CMK (cell line): ENCODE measurements at places on chromosomes 1 and 21.

DNA sequence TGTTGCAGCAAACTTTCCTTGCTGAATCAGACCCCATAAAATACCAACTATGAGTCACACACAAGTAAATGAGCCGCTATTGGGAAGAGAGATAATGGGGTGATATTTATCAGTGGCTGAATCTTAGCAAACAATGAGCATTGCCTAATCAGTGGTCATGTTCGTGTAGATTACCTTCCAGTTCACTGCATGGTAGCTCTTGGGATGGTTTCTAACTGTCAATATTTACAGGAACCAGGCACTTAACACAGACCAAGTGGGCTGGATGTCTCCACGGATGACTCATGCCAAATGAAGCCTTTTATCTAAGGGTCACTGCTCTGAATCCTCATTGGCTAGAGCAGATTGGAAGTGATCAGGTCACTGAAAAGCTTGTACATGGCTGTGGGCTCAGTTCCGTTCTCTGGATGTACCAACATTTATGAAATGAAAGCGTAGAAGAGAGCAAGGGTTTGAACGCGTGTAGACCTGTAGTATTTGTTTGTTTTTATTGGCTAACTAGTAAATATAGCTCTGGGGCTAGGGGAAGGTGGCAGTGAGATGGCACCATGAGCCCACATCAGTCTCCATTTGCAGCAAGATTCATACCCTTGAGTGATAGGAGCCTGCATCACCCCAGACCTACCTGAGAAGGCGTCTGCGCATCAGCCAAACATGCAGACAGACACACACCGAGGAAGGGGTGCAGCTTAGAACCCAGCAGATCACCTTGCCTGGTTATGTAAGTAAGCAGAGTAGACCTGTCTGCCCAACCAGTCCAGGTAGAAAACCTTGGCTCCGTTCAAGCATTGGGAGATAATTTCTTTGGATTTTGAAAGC lies 153.3 kb downstream of the TOMM20 start:
- DNase-seq = no peak

GRCh38 chr1:96309783-96310182 lies 411.8 kb upstream of the PTBP2 start:
- no peak for DNase-seq

DNA sequence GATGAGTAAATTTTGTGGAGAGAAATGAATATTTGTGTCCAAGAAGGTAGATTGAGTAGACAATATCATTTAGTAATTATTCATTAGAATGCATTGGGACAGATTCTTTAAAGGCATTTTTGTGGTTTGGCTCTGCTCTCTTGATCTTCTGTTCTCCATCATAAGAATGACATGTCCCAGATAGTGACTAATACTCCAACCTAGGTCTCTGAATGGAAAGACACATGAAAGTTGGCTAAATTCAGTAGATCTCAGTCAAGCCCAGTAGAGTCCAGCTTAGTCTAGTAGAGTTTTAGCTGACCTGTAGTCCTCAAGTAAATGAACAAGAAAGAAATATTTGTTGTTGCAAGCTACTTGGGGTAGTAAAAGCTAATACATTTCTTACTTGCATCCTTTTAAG lies 61.8 kb upstream of the DNAH14 start:
- no peak for DNase-seq

- no peak for DNase-seq
Measured at GRCh38 chr1:52139817-52140540, 1.9 kb upstream of the ZFYVE9 start.

DNA sequence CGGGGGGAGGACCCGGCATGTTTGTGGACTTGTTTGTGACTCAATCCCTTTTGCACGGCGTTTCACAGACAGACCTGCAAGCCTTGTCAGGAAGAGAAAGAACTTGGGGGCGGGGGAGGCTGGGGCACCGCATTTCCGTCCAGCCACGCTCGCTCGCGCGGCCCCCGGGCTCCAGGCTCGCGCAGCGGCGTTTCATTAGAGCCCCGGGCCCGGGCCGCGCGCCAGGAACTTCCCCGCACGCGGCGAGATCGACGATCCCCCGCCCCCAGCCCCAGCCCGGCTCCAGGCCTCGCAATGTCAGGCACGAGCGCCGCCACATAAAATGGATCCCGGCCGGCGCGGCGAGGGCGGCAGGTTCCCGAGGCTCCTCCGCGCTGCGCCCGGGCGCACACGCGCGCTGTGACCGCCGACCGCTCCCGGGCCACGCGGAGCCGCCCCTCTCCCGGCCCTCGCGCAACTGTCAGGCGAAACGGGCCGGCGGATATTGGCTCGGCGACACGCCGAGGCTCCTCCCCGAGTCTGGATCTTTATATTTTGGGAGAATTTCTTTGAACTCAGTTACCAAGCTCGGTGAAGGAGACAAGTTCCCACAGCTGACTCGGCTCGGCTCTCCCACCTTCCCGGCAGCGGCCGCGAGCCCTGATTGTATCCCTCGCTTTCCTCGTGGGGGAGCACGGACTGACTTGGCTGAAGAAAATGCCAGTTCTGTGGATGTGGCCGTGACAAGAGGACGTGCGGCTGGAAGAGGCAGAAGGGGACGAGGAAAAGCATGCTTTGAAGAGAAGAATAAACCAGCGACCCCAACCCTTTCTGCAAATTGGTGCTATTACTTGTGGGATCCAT lies at the start of gene KIF26B:
Gene KIF26B, plus strand, starts transcription at position 557 of the 843 bp plus-strand sequence. CDS start 440 bp downstream, outside the sequence.
- DNase-seq = no peak

GRCh38 chr21:41956926-41957729 lies 3.3 kb upstream of the C2CD2 start:
- DNase-seq = no peak

GRCh38 chr1:214234635-214235025 lies 46.3 kb upstream of the SMYD2 start:
- no peak for DNase-seq

- DNase-seq = no peak
Measured at GRCh38 chr1:90340606-90341005, 345.7 kb downstream of the ZNF326 start.

GRCh38 chr1:227416156-227416830 lies 98.0 kb upstream of the CDC42BPA start:
- DNase-seq = no peak

GRCh38 chr21:34822942-34823341 lies 154.1 kb downstream of the CLIC6 start:
- no peak for DNase-seq

DNA sequence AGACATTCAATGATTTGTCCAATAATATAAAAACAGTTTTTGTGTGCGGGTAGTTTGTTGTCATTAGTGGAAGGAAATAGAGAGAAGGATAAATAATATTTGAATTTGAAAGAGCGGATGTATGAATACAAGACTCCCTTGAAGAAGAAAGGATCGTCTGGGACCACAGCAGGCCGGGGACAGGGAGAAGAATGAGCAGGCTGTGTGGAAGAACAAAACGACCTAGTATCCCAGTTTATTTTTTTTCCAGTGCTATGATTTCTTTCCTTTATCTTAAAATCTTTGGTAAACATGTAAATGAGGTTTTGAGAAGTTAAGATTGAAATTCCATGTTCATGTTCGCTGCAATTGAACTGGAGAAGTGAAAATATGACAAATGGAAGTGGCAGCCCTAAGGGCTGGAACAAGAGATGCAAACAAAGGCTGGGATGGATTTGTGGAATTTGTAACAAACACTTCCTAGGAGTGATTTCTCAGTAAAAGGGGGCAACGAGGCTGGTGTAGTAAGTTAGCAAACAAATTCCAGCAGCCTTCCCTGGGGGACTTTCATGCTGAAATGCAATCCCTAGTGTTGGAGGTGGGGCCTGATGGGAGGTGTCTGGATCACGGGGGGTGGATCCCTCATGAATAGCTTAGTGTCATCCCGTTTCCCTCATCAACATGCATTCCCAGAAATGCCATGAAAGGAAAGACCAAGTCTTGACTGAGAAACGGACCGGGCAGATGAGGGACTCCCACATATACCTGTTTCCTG lies 10.2 kb upstream of the IFI16 start:
- no peak for DNase-seq

GRCh38 chr1:200207711-200208126 lies 180.2 kb downstream of the NR5A2 start:
- DNase-seq = no peak

- DNase-seq = no peak
Measured at GRCh38 chr1:22168412-22168973, 25.6 kb upstream of the WNT4 start.

GRCh38 chr1:89715677-89716076 lies 82.8 kb downstream of the LRRC8C start:
- DNase-seq = no peak

- DNase-seq = no peak
Measured at GRCh38 chr1:200153277-200154055, 126.0 kb downstream of the NR5A2 start.

DNA sequence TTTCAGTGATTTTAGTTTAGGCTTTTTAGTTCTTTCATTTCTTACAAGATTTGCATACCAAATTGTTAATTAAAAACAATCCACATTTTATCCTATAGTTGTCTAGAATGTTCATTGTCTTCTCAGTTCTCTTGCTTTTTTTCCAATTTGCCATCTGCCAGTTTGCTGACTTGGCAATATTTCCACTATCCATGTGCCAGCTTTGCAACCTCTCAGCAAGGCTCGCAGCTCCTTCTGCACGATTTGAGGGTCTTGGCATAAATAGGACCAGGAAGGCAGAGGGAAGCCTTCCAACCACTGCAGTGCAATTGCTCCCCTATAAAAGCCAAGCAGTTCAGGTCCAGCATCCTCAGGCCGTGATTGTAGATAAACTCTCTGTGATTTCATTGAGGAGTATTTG lies 306.8 kb upstream of the FMN2 start:
- no peak for DNase-seq

DNA sequence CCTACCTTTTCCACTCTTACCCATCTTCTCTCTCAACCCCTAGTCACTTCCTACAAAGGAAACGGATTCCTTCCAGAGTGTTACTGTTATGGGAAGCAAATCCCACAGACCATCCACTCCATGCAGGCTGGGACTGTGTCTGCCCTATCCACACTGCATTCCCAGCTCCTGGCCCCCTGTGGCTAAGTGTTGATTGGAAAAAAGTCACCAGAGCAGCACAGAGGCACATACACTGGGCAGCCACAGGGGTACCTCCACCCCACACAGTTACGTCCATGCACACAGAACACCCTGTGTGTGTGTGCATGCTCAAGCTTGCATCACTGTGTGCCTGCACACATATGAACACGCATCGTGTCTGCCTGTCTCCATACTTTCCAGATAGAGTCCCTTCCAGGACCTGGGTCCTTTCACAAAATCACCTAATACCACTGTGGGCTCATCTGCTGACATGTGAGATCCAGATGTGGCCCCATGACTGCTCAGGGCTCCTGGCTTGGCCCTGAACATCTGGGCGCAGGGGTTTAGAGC lies 4.2 kb upstream of the SERINC2 start:
- no peak for DNase-seq

- DNase-seq = no peak
Measured at GRCh38 chr1:67336783-67337182, 29.1 kb downstream of the IL12RB2 start.

DNA sequence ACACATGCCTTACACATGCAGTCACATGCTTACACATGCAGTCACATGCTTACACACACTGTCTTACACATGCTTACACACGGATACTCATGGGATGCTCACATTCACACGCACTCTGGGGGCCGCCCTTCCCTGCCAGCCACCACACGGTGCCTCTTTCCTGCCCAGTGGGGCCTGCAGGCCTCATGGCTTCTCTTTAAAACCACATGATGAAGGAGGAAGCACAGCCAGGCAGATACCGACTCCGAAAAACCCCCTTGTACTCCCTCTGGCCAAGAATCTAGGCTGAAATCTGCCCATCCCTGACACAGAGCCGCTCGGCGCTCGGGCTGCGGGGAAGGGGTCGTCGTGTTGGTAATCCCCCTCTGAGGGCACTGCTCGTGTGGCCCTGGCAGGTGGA lies 113.0 kb downstream of the PRDM16 start:
- DNase-seq = no peak

GRCh38 chr1:112188611-112189010 lies 199.1 kb upstream of the KCND3 start:
- no peak for DNase-seq

GRCh38 chr1:242146652-242147051 lies 147.8 kb upstream of the MAP1LC3C start:
- no peak for DNase-seq

- no peak for DNase-seq
Measured at GRCh38 chr1:178120088-178120487, 26.2 kb downstream of the RASAL2 start.

DNA sequence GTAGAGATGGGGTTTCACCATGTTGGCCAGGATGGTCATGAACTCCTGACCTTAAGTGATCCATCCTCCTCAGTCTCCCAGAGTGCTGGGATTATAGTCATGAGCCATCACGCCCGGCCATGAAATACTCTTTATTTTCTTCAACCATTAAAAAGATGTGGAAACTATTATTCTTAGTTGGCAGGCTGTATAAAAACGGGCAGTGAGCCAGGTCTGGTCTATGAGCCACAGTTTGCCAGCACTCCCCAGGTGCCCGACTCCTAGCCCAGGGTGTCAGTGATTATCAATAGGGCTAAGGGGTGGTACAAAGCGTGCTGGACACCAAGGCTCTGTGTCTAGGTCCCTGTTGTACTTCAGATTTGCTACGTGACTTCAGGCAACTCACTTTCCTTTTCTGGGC lies 3.7 kb upstream of the TMEM61 start:
- DNase-seq = no peak

- peak; percentile 32 for DNase-seq
Measured at GRCh38 chr1:9249534-9250410, 15.2 kb downstream of the H6PD start.
